ENCODE measurements at places on chromosomes 7 and 10.

DNA sequence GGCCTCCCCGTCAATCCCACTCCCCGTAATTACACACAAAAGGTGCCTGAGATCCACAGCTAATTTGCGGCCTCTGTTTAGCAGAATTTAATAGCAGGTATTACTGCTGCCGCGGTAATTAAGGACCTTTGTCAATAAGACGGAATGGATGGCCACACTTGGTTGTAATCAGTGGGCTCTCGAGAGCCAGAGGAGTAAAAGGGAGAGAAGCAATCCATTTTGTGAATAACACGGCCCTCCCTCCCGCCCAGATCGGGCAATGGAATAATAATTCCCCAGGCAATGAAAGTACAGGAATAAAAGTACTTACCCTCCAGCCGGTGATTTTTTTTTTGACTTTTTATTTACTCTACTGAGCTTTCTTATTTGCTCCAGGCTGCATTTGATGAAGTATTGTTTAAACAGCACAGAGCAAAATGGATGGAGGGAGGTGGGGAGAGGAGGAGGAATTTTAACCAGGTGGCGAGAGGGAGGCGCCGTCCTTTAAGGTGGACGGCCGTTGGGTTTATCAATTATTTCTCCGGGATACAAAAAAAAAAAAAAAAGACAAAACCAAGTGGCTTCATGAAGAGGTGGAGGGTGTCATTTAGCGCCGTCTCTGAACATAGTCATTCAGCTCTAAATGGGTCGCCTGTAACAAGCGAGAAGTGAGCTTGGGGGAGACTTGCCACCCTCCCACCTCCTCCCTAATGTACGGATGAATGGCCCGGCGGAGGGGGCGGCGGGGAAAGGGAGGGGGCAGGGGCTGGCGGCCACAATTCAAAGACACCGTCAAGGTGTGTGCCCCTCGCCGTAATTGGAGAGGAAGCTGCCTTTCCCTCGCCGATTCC, 120.3 kb downstream of the BUB3 start:
- peak; percentile 90 for DNase-seq

GRCh38 chr7:116829041-116829440, 33.3 kb upstream of the CAPZA2 start:
- no peak for DNase-seq

DNA sequence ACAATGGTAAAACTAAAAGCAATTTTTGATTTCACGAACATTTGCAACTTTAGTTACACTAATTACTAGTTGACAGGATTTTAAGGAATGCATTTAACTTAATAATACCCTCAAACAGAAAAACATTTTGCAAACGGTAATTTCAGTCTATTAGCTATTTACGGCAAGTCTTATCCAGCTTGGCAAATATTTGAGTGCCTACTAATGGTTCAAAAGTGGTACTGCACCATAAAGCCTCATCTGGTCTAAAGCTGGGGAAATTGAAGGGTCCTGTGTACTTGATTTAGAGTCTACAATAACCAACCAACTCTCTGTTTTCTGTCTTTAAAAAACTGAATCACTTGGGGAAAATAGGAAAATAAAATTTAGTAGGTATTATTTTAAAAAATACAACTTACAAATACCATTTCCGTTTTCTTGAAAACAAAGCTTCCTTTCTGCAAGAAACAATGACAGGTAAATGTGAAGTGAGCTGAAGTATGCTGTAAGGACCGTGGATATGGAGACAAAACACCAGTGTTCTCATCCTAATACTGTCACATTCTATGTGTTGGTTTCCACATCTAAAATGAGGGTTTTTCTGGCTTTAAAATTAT, 142.3 kb downstream of the VPS50 start:
- peak; percentile 35 for DNase-seq

- peak; percentile 65 for DNase-seq
Measured at GRCh38 chr7:129367700-129368388, 66.4 kb upstream of the STRIP2 start.

DNA sequence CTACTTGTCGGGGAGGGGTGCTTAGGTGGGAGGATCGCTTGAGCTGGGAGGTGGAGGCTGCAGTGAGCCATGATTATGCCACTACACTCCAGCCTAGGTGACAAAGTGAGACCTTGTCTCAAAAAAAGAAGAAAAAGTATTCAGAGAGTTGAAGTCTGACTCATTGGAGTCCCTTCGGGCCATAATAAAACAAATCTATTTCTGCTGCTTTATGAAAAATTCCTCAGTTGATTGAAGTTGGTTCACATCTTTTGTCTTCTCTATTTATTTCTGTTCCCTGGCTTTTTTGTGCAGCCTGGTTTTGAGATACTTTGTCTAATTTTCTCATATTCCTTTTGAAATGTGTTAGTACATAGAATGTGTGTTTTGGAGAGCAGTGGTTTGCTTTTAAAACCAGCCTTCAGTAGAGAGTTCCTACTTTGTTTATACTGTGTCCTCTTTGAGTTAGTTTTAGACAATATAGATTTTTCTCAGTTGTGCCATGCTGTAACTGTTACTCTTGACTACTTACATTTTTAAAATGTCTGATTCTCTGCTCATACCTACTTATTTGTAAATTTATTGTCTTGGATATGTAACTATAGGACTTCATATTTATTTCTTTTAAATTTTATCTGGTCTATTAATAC, 36.7 kb downstream of the LUC7L2 start:
- no peak for DNase-seq

- no peak for DNase-seq
Measured at GRCh38 chr10:112389271-112389822, 15.4 kb downstream of the ACSL5 start.

DNA sequence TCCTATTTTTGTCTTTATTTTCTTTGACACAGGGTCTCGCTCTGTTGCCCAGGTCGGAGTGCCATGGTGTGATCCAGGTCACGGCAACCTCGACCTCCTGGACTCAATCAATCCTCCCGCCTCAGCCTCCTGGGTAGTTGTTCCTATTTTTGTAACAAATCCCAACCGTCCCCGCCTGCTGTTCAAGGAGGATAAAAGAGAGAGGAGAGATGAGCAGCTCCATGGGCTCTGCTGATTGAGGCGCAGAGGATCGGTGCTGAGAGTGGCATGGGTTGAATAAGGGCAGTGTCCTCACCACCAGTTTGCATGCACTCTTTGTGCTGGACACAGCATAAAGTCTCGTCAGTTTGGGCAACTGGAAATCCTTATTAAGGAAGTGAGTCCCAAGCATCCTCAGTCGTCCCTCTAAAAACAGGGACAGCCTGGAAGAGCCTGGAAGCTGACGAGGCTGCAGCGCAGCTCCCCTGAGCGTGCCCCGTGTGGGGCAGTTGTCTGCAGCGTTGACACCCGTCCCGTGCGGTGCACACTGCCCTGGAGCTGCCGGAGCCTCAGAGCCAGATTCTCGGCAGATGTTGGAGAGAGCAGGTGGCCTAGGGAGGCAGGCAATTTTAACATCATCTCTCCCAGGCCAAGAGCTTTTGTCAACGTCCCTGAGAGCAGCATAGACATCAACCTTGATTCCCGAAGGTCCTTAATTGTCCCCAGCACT, 404.2 kb upstream of the RNF32 start:
- DNase-seq = no peak

DNA sequence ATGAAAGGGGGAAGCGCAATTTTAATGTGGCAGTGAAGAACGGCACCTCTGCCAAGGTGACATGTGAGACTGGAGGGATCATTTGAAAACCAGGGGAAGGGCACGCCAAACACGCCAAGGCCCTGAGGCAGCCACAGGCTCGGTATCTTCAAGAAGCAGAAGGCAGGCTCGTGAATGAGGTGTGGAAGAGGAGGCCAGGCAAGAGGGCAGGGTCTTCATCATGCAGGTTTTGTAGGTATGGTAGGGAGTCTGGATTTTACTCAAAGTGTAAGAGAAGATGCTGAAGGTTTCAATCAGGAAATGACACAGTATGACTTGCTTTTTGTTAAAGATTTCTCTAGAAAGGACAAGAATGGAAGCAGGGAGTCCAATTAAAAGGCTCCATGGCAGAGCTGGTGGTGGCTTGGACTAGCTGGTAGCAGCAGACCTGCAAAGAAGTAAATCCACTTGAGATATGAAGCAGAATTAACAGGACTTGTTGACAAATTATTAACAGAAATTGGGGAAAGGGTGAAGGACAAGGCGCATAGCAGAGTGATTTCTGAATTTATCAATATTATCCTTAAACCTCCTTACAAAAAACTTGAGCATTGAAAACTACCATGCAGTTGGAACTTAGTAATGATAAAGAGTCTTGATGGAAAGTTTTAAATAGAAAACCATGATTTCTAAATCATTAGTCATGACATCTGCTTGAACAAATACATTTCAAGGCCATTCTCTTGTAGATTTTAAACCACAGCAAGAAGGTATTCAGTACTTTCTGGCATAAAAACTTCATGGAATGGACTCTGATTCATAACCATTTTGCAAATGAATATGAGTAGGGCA, 70.4 kb downstream of the COA1 start:
- DNase-seq = no peak

DNA sequence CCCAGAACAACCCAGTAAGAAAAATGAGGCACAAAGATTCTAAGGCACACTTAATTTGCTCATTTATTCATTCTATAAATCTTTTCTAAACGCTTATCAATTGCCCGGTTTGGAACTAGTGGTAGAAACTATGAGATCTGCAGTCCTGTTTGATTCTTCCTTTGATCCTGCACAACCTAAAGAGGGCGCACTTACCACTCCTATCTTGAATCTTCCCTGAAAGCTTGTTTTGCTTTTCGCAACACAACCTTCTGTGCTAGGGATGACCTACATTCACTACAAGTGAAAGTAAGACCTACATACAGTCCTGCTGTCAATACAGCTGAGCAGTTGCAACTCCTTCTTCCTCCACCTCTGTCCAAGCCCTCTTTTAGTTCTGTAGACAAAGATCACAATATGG, 12.6 kb upstream of the ARL4A start:
- DNase-seq = no peak

DNA sequence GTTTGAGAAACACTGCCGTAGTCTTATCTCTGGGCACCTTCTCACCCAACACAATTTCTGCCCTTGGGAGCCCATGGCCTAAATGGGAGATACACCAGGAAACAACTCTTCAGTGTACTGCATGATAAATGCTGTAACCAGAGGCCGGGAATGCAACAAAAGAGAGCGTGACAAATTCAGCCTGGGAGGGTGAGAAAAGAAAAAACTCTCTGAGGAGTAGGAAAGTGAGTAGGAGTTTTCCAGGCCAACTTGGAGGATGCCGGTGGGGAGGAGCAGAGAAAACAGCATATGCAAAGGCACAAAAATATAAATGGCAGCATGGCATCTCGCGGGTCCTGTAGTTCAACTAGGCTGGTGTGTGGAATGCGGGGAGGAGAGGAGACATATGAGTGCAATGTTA, 624.5 kb downstream of the PARD3 start:
- DNase-seq = no peak

GRCh38 chr10:11546581-11546980, 64.9 kb downstream of the USP6NL start:
- no peak for DNase-seq

DNA sequence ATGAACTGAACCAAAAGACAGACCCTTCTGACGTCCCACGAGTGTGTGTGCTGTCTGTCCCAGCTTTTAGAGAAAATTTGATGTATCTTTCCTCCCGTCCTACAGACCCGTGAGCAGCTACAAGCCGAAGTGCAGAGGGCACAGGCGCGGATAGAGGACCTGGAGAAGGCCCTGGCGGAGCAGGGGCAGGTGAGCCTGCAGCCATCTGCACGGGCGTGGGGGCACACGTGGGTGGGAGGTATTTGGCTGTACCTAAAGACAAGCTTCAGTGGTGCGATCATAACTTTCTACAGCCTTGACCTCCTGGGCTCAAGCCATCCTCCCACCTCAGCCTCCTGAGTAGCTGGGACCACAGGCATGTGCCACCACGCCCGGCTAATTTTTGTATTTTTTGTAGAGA, 41.7 kb upstream of the DPYSL4 start:
- DNase-seq = no peak

- DNase-seq = no peak
Measured at GRCh38 chr7:157301610-157302120, 35.1 kb upstream of the DNAJB6 start.

GRCh38 chr7:32941681-32942414, 15.4 kb upstream of the FKBP9 start:
- no peak for DNase-seq

- DNase-seq = no peak
Measured at GRCh38 chr7:110612680-110613079, 478.2 kb upstream of the LRRN3 start.

DNA sequence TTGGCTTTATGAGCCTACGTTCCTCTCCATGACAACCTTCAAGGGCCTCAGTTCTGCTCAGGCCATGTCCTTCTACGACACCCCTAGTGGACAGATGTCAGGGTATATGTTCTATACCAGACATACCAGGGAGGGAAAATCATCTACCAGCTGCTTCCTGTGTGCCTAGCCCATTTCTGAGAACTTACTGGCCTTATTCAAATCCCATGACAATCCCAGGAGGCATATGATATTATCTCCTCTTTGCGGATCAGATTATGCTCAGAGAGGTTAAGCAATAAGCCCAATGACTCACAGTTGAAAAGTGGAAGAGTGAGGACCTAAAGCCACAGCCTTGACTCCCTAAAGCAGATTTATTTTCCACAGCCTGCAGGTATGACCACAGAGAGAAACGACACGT, 139.3 kb downstream of the GLI3 start:
- no peak for DNase-seq

DNA sequence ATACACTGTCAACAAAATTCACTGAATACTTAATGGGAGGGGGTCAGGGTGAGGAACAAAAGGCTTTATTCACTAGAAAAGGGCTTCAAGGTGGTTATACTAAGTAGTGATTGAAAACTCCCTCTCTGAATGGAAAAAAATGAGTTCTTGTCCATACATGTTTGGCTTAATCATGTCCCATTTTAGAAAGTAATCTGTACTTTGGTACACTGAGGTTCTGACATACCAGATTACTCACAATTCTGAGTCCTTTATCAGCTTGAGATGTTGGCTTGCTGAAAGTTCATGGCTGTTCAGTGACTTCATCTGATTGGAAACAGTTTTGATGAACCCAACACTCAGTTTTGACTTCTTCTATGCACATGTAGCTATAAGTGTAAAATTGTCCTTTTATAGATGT, 12.8 kb upstream of the NOBOX start:
- no peak for DNase-seq

GRCh38 chr10:127832501-127832900, 60.2 kb downstream of the CLRN3 start:
- DNase-seq = no peak

- DNase-seq = no peak
Measured at GRCh38 chr10:120998251-120998650, 147.1 kb downstream of the WDR11 start.

DNA sequence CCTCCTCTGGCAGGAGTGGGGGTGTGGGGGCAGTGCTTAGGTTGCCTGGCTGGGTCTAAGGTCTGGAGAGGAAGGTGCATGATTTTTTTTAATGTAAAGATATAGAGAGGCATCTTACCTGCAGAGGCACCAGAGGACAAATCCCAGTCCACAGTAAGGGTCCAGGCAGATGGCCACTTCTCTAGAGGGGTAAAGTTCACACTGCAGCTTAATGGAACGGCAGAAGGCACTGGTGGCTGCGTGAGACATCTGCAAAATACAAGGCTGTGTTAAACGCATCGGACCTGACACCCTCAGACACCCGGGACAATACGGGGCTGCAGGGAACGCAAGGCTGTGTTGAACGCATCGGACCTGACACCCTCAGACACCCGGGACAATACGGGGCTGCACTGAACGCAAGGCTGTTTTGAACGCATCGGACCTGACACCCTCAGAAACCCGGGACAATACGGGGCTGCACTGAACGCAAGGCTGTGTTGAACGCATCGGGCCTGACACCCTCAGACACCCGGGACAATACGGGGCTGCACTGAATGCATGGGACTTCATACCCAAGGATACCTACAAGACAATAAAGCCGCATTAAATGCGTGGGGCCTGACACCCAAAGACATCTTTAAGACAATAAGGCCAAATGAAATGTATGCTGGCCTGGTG, 206.0 kb downstream of the ZMYND11 start:
- DNase-seq = no peak

- DNase-seq = no peak
Measured at GRCh38 chr10:107994621-107995270, 830.2 kb upstream of the SORCS1 start.

Data from NCI-H1092 (cell line).